ENCODE measurements at places on chromosomes 1 and 21.

DNA sequence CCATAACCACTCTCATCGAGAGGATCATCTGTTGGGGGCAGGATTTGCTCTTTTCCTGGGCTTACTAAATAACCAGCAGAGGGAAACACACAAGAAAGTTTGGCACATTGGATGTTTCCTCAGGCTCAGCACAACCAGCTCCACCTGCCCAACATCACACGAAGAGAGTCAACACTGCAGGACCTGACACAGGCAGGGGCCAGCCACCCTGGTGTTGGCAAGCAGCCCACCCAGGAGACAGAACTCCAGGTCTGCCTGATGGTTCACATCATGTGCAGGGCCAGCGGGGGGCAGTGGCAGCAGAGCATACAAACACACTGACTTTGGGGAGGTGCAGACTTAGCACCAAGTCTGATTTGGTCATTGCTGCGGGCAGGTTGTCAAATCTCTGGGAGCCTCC is 182.3 kb upstream of the GALNT2 start:
- DNase-seq = no peak

DNA sequence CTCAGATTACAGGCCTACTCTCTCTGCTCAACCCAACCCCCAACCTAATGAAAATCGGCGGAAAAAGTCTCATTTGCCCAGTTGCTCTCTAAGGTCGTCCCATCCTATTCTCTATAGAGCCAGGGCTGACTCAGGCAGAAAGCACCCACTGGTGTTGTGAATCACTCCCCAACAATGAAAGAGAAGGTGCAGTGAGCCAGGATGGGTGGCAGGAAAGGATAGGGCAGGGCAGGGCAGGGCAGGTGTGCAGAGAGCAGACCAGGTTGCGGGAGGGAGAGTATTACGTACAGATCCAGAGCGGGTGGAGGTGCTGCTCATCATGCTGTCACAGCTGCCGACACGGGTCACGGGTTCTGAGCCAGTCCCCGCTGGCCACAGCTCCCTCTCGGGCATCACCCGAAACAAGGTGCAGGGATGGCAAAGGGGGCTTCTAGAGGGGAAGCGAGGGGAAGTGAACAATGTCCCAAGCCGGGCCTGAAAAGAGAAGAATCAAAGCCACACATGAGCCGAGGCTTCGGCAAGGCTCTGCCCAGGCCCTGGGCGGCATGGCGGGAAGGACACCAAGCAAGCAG is 5.3 kb downstream of the C1orf116 start:
- no peak for DNase-seq

- DNase-seq = no peak
These were observed 55.7 kb downstream of the PSMG1 start for GRCh38 chr21:39127506-39127905.

DNA sequence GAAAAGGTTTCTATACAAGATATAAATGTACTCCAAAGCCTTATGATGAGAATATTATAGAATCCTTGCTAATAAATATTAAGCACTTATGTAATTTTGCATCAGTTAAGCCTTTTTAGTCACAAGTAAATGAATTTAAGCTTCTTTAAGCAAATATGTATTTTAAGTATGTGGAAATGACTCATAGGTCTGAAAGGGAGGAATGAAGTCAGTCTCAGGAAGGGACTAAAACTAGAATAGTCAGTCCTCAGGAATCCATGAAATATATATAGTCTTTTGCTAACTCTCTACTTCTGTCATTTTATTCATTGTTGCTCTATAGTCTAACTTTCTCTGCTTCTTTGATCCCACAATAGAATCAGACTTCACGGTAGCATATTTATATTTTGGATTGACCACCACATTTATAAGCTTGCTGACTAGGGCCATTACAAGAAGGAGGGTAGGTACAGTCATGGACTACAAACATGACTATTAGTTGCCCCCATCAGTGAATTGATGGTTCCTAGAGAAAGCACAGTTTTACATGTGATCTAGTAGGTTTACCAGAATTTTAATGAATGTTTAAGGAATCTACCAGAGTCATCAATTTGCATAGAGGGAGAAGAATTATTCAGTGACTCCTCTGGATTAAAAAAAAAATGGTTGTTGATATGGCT is 20.2 kb upstream of the RABGGTB start:
- DNase-seq = no peak

- DNase-seq = no peak
These were observed 44.1 kb downstream of the FOXD2 start for GRCh38 chr1:47481936-47482335.

- no peak for DNase-seq
These were observed 9.3 kb upstream of the FCAMR start for GRCh38 chr1:206979379-206980043.

- DNase-seq = no peak
These were observed 46.3 kb downstream of the TNNT2 start for GRCh38 chr1:201331166-201331565.

Data from effector CD4-positive, alpha-beta T cell (primary cell).